NCI-H1930 (cell line): ENCODE measurements at places on chromosomes 6 and 20.
A peak's percentile ranks its signal among the peaks of the same experiment; 100 is the strongest.

GRCh38 chr6:40903456-40903855, 135.6 kb downstream of the UNC5CL start:
- no peak for DNase-seq

DNA sequence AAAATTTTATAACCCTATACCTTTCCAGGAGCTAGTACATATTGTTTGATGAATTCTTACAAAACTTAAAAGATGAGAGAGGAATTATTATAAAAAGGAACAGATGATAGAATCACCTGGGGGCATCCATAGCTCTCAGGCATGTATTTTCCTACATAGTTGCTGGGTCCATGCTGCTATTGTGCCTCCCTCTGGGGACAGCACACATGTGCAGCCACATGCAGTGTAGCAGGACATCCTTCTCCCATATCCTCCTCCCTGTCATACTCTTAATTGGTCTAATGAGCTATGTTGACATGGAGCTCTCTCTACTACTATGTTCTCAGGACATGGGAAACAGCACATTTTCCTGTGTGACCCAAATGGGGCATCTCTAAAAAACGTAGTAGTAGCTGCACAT, 898.2 kb upstream of the MAP3K7 start:
- no peak for DNase-seq

DNA sequence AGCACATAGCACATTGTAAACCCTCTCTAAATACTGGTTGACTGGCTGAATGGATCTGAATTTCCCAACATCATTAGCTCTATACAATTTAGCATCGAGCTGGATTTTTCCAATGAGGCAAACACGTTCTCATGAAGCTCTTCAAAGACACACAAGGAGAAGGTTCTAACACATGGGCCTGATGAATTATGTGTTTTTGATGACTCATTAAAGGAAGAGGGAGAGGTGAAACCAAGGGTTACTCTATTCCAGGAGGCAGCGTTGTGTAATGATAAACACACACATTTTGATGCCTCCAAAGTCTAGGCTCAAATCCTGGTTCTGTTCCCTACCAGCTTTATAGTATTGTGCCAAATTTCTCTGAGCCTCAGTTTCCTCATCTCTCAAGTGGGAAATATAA, 84.3 kb downstream of the PFDN4 start:
- no peak for DNase-seq

DNA sequence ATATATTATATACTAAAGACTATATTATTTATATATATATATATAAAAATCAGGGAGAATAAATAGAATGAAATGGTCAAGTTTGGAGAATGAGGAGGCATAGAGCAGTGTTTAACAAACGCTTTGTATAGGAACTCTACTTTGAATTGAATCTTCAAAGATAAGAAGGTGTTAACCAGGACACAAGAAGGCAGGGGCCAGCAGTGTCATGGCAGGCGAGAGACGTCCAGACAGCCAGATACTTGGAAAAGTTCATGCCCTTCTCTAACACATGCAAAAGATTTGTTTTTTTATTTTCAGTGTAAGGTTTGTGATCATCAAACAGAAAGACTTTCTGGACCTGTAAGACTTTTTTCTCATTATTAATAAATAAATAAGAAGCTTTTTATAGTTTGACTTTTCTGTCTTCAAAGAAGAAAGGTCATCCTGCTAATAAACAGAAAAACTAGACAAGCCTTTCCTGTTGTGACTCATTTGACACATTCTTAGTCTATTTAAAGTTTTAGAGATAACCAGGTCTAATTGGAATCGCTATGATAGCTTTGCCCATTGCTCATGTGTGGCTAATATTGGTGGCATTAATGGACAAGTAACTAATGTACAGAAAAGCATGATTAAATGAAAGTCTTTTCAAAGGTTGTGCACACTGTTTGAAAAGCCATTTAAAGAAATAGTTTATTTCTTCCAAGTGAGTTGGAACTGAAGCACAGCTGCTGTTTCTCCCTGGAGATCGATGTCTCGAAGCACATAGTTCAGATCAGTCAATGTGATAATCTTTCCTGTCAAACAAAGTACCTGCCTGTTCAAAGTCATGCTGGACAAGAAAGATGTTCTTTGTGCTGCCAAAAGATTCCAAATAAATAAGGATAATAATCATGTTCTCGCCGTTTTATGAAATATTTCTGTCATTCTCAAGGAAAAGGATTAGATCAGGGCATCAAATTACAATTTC, 420.4 kb upstream of the OPRM1 start:
- no peak for DNase-seq

- DNase-seq: no peak
Observed at GRCh38 chr6:130834482-130835251, 7.5 kb downstream of the SMLR1 start.

DNA sequence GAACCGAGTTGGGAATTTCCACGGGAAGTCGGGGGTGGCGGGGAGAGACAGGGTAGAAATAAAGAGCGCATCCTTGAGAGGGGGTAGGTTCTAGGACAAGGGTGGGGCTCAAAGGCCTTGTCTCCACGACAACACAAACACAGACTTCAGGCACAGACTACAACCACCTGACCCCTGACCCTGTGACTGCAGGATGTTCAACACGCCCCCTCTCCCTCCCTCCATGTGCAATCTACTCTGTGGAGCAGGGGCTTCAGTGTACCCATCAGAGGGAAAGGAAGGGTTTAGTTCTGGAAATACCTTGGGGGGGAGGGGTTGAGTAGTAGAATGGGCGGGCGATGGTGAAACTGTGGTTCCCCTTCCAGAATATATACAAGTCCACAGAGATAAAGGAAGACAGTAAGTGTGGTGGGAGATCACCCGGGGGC, 651 bp upstream of the TAPBP start:
- DNase-seq: no peak

GRCh38 chr6:122580737-122581136, 29.5 kb upstream of the PKIB start:
- peak; percentile 13 for DNase-seq

DNA sequence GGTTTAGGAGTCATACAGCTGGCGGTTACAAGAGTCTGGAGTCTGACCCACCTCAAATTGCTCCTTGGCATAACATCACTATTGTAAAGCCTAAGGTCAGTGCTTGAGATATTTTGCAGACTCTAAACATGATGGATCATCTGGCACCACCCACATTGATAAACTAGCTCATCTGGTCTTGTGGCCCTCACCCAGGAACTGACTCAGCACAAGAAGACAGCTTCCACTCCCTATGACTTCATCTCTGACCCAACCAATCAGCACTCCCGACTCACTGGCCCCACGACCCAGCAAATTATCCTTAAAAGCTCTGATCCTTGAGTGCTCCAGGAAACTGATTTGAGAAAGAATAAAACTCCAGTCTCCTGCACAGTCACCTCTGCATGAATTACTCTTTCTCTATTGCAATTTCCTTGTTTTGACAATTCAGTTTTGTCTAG, 115.9 kb downstream of the CD24 start:
- no peak for DNase-seq

GRCh38 chr6:21582651-21583050, 10.9 kb upstream of the SOX4 start:
- DNase-seq: no peak
